NCI-H1048 (cell line): ENCODE measurements at places on chromosomes 16 and 17.

- DNase-seq, result no peak
Observed at GRCh38 chr16:60811051-60811608, 1225.1 kb downstream of the CDH8 start.

DNA sequence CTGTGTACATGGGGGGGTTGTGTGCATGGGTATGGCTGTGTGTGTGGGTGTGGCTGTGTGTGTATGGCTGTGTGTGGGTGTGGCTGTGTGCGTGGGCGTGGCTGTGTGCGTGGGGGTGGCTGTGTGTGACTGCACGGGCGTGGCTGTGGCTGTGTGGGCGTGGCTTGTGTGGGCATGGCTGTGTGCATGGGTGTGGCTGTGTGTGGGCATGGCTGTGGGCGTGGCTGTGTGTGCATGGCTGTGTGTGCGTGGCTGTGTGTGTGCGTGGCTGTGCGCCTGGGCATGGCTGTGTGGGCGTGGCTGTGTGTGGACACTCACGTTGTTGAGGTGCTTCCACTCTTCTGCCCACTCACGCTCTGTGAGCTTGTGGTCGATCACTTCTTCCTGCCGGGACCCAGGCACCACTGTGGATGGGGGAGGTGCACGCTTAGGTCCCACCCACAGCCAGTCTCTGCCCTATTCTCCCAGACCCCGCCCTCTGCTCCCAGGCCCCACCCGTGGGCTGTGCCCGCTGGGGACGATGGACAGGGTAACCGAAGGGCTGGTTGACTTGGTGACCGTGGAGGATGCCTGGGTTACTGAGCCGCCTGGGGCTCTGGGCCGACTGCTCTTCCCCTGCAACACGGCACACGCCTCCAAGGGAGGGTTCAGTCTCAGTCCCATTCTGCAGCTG lies 16.0 kb upstream of the PABPN1L start:
- no peak for DNase-seq

DNA sequence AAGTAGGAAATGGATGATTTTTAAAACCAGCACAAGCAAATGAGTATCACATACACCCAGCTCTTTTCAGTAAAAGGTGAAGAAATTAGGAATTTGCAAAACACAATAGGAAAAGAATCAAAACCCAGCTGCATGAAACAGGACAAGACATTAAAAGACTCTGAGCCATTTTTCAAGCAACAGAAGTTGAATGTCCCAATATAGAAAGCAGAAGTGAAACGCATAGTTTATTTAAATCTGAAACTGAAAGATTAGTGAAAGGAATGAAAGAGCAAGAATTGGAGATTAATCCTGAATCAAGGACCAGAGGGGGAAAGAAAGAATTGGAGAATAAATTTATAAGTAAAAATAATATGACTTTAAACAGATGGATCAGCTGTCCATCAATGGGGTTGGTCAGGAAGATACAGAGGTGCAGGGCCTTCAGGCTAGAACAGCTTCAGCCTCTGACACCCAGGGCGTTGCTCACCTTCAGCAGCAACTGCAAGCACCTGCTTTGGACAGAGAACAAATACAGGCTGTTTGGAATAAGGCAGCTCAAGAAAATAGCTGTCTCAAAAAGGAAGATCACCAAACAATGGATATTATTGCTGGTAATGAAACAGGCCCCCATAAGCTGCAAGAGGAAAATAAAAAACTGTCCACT lies 3.9 kb upstream of the ARHGAP17 start:
- DNase-seq, result no peak

DNA sequence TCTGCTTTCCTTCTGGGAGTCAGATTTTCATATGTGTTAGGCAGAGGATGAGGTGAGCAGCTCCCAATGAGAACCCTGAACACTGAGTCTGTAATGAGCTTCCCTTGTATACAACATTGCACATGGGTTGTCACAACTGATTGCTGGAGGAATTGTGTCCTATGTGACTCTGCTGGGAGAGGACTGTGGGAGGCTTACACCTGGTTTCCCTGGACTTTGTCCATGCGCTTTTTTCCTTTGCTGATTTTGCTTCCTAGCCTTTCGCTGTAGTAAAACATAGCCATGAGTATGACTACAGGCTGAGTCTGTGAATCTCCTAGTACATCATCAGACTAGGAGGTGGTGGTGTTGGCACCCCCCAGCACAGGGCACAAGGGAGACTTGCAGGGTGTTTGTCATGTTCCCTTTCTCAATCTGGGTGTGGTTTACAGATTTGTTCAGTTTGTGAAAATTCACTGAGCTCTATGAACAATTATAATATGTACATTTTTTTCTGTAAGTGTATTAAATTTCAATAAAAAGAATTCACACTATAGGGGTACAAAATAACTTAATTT lies 1.7 kb upstream of the PLK1 start:
- DNase-seq, result no peak

DNA sequence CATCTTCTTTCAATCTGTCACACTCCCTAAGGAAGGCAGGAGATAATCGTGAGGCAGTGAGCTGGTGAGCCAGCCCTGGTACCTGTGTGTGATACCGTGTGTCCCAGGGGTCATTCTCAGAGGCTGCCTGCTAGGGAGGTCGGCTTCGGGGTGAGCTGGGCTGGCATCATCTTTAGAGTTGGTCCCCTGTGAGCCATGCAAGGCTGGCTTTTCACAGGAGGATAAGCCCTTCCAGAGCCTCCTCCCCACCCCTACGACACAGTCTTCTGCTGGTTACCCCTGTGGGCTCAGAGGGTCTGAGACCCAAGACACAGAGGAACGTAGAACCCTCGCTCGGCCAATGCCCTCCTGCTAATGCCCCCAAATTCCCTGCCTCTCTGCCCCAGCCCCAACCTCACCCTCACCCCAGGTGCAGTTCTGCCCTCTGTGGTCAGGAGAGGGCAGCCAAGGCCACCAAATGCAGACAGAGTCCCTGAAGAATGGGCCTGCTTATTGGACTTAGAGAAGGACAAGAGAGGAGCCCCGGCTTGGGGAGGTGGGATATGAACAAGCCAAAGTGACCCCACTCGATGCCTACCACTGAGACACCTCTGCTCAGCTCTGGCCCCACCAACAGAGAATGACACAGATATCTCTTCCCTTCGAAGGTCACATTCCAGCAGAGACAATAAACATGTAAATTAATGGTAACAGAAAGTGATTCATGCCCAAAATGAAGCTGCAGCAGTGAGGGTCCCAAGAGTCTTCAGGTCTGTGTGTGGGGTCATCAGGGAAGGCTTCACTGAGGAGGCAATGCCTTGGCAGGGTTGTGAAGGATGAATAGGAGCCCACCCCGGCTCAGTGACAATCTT lies 80.8 kb upstream of the CCL1 start:
- DNase-seq, result no peak

GRCh38 chr17:5500247-5500588 lies 13.9 kb downstream of the MIS12 start:
- no peak for DNase-seq

GRCh38 chr17:40190197-40191021 lies 13.1 kb downstream of the RAPGEFL1 start:
- DNase-seq, result no peak

GRCh38 chr16:11308493-11309283 lies 27.6 kb upstream of the PRM1 start:
- DNase-seq, result no peak

DNA sequence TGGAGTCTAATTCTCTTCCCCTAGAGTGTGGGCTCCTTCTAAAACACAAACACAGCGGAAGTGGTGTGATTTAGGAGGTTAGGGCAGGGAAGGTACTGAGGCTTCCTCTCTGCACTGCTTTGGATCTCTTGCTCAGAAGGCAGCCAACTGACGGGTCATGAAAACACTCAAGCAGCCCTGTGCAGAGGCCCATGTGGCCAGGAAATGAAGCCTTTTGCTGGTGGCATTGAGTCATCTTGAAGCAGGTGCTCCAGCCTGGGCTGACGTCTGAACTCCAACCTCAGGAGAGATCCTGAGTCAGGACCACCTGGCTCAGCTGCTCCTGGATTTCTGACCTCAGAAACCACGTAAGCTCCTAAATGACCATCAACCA lies 72.9 kb downstream of the MRM1 start:
- no peak for DNase-seq

- no peak for DNase-seq
Observed at GRCh38 chr17:39095309-39095686, 56.1 kb downstream of the PLXDC1 start.

GRCh38 chr17:77326076-77326591 lies 185.4 kb downstream of the SEC14L1 start:
- no peak for DNase-seq

GRCh38 chr17:42321555-42321954 lies 33.3 kb downstream of the STAT5A start:
- no peak for DNase-seq

DNA sequence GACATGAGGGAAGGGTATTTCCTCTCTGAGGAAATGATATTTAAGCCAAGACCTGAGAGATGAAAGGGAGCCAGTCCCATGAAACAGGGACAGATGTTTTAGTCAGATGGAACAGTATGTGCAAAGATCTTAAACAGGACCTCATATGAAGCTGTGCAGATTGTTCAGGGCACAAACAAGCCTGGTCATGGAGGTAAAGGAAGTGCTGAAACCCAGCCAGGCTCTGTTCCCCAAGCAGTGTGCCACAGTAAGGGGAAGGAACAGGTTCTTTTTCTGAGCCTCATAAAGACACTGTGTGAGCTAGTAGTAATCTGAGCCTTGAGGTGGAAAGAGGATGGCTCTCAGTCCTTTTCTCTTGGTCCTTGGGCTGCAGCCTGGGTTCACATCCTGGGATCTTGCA lies 159.9 kb downstream of the ANKFN1 start:
- no peak for DNase-seq

GRCh38 chr16:67992661-67993206 lies 6.5 kb downstream of the DPEP2 start:
- DNase-seq, result no peak

DNA sequence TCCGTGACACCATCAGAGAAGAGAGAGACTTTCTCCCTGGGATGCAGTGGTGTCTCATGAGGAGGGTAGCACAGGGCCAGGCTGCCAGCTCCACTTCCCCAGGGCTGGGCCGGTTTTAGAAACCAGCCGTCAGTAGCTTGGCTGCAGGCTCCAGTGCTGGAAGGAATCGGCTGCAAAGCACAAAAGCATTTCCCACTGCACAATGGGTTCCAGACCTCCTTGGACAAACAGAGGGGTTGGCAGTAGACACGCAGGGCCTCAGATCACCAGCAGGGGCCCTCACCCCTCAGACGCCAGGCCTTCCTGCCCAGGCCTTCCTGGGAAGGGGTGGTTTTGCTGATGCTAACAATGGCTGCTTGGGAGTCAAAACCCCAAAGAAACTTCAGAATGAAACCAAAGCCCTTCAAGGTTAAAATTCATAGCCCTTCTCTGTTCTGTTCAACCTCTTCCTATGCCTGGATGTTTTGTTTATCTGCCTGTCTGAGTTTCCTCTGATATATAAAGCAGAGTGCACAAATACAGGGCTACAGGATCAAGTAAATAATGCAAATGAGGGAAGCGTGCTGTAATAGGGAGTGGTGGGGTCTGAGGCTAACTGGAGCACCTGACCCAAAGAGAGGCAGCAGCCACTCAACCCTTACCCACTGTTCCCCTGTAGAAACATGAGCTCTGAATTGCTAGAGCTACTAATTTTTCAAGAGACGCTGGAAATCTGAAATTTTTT lies 26.2 kb downstream of the TEKT5 start:
- DNase-seq, result no peak

- DNase-seq, result no peak
Observed at GRCh38 chr17:50238601-50239280, 35.5 kb upstream of the TMEM92 start.

DNA sequence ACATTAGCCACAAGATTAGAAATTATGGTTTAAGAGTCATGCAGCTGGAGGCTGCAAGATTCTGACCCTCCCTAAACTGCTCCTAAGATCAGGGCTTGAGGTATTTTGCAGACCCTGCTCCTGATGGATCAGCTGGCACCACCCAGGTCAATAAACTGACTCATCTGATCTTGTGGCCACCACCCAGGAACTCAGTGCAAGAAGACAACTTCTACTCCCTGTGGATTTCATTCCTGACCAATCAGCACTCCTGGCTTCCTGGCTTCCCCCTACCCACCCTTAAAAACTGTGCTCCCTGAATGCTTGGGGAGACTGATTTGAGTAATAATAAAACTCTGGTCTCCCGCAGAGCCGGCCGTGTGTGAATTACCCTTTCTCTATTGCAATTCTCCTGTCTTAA lies 25.0 kb upstream of the MILR1 start:
- DNase-seq, result no peak

GRCh38 chr16:87240211-87241136 lies 76.7 kb downstream of the C16orf95 start:
- DNase-seq, result no peak

DNA sequence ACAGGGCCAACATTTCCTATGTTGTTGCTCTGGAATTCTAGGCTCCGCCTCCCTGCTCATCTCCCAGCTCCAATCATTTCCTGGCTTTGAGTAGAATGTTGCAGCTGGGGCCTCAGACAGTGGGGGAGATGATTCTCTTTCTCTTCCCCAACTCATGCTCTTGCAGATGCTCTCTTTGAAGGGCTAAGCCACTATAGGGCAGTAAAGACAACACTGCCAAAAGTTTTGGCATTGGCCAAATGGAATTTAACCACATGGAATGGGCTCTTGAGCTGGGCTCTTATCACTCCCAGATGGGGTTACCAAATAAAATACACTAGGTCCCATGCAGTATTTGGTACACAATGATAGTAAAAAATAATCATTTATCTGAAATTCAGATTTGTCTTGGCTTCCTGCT lies 19.6 kb upstream of the EFCAB13 start:
- DNase-seq, result no peak

DNA sequence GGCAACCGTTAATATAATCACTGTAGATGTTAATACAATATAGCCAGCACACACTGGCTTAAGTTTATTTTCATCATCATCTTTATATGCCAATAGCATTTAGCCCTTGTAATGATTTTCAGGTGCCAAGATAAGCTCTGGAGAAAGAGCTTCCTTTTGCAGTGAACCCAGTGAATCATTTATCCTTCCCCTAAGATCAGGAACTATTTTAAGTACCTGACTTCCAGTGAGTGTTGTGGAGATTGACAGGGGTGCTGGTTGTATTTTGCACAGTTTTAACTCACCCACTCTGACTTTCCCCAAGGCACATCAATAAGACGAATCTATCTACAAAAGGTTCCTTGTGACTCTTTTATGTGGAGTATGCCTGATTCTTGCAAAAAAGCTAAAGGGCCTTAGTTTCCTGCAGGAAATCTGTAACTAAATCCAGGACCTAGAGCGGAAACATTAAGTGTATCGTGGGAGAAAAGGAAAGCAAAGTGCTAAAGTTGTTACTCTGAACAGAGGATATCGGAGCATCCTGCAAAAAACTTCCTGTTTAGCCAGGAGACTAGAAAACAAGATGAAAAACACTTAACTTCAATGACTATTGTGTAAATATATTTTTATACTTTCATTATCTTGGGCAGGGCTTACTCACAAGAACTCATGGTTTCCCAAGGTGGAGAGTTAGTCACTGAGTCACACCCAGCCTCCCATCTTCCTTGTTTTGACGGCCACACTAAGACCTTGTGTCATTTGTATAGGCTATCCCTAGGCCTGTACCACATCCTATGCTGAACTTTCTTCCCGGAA lies 183.6 kb downstream of the MAP2K6 start:
- no peak for DNase-seq

DNA sequence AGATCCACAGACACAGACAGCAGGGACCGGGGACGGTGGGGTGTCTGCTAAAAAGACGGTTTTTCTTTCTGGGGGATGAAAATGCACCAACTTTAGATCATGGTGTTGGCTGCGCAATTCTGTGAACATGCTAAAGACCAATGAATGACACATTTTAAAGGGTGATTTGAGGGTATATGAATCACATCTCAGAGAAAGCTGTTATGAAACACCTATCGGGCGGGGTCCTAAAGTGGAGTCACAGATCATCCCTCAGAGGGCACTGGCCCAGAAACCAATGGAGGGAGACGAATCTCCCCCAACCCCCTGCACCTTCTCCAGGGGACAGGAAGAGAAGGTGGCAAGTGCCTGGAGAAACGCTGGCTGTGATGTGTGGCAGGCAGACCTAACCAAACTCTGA lies 26.0 kb downstream of the KLHDC4 start:
- no peak for DNase-seq
